ENCODE measurements at places on chromosomes 2 and 18.

DNA sequence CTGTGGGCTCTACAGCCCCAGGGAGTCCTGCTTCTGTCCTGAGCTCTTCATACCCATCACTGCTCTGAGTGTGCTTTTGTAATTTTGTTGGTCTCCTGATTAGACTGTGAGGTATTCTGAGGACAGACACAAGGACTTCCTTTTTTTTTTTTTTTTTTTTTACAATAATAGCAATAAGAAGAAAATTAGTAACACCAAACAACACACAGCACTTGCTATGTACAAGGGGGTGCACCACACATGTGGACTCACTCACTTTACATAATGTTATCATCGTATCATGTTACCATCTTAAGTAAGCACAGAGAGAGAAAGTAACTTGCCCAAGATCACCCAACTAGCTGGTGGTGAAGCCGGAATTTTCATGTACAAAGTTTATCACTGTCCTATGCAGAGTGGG, 34.6 kb downstream of the MBP start:
- DNase-seq, result no peak

DNA sequence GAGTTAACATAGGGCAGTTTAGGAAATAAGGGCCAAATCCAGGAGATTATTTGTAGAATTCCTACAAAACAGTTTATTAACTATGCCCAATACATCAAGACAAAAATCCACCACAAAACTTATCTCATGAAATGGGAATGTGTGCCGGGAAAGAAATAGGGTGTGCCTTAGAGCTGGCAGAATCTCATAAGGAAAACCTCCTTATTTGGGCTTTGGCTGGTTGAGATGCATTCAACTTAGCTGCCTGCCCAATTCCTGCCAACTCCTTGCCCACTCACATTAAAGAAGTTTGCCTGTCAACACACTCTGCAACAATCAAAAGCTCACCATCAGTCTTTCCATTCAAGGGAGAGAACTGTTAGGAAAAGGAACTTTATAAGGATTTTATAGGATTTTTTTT, 500.6 kb downstream of the SATB2 start:
- no peak for DNase-seq

GRCh38 chr2:153536115-153536514, 57.6 kb upstream of the RPRM start:
- DNase-seq, result no peak

- no peak for DNase-seq
Observed at GRCh38 chr2:203574824-203575223, 39.7 kb upstream of the RAPH1 start.

DNA sequence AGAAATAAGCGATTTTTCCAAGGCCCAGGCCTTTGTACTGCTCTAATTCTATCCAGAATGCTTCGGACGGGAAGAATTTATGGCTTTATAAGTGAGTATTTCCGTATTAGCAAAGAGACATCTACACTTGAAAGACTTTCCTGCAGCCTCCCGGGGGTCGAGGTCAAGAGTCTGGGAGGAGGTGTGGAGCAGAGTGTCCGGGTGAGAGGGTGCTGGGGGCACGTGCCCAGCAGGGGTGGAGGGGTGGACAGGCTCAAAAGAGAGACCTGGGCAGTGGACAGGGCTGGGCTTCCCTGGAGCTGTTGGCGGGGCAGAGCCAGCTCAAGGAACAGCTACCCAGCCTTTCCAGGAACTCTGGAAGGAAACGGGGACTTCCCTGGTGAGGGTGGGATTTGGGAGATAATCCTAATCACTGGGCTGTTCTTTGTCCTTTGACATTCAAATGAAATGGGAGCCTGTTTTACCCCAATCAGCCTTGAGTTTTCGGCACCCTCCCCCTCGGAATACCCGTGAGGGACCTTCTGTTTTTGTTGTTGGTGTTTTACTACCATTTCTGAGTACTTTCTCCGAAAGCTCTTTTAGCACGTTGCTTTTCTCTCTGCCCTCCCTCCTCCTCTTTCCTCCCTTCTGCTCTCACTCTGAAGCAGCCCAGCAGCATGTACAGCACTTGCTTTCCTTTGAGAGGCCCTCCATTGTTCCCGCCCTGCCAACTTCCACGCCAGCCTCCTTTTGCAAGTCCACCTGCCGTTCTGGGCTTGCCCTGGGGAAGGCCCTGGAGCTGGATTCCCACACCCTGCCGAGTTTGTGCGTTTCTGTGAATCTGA, 164.7 kb downstream of the AGAP1 start:
- DNase-seq, result no peak

DNA sequence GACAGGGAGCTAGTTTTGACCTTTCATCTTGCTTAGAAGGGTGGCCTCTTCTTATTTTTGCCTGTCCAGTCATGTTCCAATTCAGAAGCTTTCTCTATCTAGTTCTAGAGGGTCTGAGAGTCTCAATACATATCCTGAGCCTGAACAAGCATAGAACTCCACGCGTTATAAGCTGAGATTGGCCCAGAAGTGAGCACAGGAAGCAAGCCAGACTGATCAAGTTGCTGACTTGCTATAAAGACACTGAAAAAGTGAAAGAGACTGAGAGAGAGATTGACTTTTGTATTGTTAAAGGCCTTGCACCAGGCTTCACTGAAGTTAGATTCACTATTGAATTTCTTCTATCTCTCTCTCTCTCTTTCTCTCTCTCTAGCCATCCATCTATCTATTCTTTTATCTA, 142.7 kb upstream of the DOCK10 start:
- no peak for DNase-seq

GRCh38 chr2:46653539-46653938, 174.2 kb downstream of the TMEM247 start:
- no peak for DNase-seq

GRCh38 chr2:121273116-121273515, 11.9 kb downstream of the TFCP2L1 start:
- no peak for DNase-seq

DNA sequence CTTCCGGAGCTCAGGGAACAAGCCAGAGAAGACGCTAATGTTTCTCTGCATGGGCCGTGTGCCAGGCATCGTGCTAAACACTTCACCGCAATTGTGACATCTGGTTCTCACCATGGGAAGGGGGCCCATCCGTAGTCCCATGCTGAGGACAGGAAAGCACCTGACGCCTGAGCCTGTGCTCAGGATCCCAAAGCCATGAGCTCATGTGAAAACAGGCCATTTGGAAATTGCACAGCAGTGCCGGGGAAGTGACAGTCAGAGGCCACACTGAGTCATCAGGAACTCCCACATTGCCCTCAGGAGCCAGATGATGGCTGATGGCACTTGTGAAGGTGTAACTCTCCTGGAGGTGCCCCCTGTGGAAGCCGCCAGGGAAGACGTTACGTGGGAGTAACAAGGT, 141.0 kb downstream of the INHBB start:
- no peak for DNase-seq

DNA sequence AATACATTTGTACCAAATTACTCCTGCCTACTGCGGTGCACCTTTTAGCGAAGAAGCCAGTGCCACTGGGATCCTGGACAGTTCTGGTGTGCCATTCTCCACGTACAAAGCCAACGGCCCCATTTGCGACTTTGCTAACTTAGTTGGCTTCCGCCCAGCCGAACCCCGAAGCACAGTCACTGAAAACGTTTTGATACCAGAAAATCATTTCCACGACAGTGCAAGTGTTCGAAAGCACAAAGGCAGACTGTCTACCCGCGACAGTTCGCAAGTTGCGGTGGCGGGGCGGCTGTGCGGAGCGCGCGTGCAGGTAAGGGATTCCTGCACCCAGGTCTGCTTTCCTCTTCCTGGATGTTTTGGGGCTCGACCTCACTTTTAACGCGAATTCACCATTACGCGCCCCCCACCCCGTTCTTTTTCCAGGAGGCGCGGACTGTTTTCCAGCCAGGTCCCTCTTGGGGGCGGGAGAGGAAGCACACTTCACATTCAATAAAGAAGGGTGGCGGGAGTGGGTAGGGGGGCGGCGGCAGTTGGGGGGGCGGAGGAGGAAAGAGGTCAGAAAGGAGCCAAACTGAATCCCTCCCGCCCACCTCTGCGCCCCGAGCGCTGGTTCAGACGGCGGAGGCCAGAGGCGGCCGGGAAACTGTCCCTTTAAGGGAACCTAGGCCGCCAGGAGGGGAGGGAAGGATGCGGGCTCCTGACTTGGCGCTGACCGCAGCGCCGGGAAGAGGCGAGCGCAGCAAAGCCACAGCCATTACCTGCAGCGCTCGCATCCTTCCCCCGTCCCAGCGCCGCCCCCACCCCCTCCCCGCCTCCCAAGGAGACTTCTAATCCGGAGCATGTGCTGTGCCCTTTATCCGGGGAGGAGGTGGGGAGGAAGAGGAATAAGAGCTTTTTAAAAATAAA, 107.4 kb upstream of the KCTD1 start:
- DNase-seq, result no peak

GRCh38 chr2:112710956-112711750, 9.7 kb upstream of the NT5DC4 start:
- DNase-seq, result no peak

DNA sequence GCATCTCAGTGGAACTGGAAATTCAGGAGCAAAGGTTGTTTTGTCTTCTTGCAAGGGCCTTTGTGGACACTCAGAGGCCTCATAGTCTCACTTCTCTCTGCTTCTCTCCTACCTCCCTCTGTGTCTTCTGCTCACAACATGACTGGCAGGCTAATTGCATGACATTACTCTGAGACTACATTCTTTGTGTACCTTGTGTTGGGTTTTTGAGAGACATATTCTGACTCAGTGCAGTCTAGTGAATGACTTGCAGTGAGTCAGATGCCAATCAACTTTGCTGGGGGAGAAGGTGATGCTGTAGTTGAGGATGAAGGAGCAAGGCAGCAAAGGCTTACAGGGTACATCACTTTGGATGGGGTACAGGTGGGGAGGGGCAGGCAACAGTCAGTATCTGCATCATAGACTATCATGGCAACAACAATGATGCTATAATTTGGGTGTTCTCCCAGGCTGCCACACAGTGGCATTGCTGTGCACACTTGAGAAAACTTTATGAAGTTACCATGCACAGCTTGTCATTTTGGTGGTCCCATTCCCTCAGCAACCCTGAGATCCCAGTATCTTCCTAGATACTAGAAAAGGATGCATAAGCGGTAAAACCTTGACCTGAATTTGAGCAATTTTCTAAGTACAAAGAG, 69.3 kb upstream of the SLC16A14 start:
- DNase-seq, result no peak

GRCh38 chr2:54336136-54336976, 80.3 kb upstream of the TSPYL6 start:
- no peak for DNase-seq

DNA sequence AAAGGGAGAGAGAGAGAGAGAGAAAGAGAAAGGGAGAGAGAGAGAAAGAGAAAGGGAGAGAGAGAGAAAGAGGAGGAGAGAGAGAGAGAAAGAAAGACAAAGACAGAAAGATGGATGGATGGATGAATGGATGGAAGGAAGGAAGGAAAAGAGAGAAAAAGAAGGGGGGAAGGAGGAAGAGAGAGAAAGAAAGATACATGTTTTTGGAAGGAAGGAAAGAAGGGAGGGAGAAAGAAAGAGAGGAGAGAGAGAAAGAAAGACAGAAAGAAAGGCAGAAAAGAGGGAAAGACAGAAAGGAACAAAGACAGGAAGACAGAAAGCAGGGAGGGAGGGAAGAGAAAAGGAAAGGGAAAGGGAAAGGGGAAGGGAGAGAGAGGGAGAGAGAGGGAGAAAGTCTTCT, 51.6 kb downstream of the RNU4ATAC start:
- DNase-seq, result no peak

DNA sequence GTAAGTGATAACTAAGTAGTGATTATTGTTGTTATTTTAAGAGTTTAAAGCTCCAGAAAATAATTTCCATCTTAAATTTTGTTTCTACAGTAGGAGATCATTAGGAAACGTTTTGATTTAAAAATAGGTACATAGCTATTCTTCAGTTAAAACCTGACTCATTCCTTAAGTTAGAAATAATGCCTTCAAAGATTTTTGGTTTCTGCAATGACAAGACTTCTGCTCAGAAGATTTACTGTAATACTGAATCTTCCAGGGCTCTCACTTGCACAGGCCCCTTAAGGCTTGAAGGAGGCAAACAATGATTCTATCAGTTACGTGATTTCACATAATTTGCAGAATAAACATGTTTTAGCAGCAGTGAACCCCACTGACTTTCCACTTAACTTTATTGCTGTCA, 333.7 kb downstream of the RAD51AP2 start:
- DNase-seq, result no peak

DNA sequence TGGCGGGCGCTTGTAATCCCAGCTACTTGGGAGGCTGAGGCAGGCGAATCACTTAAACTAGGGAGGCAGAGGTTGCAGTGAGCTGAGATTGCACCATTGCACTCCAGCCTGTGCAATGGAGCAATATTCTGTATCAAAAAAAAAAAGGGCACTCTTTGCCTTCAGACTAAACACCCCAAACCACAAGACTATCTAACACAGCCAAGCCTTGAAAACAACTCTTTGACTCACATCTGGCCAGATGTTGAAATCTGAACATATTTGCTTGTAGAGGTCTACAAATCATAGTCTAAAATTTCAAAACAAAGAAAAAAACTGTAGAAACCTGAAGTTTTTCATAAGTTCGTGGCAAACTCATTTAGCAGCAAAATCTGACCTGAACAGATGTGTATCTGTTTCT, 94.9 kb downstream of the FAM161A start:
- DNase-seq, result no peak

- no peak for DNase-seq
Observed at GRCh38 chr2:183881978-183882377, 716.4 kb upstream of the ZNF804A start.

- DNase-seq, result no peak
Observed at GRCh38 chr2:15260196-15260595, 300.9 kb downstream of the NBAS start.

GRCh38 chr2:225040142-225040541, 2.1 kb downstream of the DOCK10 start:
- no peak for DNase-seq

DNA sequence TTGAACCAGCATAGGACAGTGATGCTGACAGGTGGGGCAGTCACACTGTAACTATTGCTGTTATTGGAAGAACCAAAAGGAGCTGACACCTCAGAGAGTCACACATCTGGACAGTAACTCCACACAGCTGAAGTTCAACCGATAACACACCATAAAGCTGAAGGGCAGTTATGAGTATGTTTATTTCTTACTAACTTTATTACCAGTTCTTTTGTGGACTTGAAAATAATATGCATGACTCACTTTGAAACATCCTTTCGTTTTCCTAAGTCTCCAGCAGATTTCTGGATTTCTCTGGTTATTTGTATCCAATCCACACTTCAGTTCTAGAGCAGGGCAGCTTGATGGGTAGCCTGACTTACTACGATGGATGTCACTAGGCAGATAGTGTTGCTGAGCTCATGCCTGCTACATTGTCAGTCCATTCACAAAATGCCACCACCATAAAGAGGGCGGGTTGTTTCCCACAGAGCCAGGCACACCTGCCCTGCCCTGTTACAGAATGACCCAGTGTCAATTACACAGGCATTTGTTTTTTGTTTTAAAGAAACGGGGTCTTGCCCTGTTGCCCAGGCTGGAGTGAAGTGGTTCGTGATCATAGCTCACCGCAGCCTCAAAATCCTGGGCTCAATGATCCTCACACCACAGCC, 8.4 kb upstream of the AGBL5 start:
- DNase-seq, result no peak
